ENCODE measurements at places on chromosomes 3 and 15. TPM values are rescaled to one million over a fixed set of nuclear protein-coding genes. Genes with fewer than 3 reads are reported as not detected.

- DNase-seq, result no peak
Measured at GRCh38 chr15:34335176-34336032, 2.2 kb downstream of the SLC12A6 start.

SMARCC1 gene
- 27.4 TPM for total RNA-seq

MITF gene
- total RNA-seq, result 23.3 TPM

DNA sequence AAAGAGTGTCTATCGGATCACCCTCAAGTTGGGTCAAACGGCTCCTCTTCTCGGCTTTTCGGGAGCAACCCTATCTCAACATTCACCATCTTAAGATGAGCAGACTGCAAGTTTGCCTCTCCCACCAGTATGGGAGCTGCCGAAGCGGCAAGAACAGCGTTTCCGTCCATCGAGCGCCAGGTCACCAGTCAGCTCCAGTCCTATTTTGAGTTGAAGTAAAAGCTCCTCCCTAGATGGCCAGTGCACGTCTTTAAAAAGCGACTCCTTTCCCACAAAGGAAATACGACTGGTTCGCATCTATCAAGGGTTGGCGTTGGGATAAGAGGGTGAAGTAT is 369 bp upstream of the U2SURP start:
- no peak for DNase-seq

GRCh38 chr3:110856916-110857315 is 214.7 kb upstream of the NECTIN3 start:
- no peak for DNase-seq

DNA sequence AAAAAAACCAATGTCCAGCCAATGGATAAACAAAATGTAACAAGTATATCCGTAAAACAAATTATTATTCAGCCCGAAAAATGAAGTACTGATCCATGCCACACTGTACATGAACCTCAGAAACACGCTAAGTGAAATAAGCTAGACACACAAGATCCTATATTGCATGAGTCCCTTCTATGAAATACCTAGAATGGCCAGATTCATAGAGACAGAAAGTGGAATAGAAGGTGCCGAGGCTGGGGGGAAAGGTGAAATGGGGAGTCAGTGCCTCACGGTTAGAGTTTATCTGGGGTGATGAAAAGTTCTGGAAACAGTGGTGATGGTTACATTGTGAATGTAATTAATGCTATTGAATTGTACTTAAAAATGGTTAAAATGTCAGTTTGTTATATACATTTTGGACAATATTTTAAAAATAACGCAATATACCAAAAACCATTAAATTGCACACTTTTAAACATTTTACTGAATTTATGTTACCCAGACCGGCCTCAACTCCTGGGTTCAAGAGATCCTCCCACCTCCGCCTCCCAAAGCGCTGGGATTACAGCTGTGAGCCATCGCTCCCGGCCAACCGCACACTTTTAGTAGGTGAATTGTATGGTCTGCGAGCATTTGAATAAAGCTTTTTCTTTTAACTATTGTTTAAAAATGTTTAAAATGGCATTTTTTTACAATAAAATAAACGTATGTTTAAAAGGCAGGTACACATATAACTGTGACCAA is 2.1 kb downstream of the RNF168 start:
- no peak for DNase-seq

DNA sequence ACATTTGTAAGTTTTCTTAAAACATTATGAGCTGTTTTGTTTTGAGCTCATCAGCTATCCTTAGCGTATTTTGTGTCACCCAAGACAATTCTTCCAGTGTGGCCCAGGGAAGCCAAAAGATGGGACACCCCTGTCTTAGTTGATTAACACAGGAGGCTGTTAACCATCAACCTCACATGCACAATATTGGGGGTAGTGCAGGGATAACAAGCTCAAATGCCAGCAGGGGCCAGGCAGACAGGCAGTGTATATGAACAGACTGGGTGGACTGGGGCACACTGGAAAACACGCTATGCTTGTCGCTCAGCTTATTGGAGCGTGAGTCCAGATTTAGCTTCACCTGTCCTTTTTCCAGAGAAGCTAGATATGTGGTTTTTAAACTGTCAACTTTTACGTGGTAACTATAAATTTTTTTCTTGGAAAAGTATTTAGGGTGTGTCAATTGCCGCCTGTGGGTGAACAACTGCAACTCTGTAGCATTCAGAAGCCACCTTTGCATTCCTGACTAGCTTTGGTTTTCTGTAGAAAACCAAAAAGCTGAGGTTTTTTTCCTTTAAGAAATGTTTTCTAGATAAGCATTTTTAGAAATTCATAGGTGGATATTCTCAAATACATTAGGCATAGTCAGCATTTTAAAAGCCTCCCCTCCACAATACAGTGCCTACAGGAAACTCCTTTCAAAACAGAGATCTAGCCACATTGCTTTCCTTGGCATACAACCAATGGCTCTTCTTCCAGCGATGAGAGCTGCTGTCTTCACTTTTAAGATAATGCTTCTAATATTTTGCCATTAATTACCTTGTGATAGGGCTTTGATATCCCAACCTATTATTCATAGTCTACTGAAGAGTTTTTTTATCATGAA is 14.6 kb downstream of the PSMD6 start:
- no peak for DNase-seq

GRCh38 chr3:84442533-84442932 is 516.3 kb upstream of the CADM2 start:
- DNase-seq, result no peak

DNA sequence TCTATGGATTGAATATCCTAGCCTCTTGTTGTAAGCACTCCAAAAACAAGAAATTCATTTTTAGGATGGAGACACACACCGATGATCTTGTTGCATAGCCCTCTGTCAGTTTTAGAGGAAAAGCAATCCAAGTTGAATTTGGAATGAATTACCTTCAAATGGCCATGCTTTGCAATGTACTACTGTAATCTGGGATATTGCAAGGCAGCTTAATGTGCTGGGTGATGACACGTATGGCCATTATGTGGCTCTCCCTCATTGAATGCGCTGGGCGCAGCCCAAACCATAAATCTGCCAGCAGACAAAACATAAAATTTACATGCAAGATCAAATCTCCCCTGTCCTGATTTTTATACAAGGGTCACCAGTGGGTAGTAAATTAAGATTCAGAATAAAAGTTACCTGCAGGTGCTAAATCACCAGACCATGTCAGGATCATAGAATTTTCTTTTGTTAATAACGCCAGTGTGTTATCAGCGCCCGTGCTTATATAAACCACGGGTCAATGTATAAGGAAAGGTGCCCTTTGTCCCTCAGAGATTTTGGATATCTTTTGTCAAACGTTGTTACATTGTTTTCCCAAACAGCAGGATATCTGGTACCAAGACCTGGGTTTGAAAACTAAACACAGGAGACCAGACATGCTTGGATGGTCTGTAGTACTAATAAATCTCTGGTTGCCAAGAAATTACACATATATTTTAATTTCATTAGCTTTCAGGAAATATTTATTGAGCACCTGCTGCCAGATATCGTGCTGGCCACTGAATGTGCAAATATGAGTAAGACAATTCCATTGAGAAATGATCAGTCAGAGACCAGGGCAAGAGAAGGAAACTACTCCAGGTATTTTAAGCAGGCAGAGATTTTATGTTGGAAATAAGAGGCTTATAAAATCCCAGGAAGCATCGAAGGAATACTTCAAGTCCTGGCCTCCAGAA is 237.1 kb downstream of the EBLN2 start:
- no peak for DNase-seq

DNA sequence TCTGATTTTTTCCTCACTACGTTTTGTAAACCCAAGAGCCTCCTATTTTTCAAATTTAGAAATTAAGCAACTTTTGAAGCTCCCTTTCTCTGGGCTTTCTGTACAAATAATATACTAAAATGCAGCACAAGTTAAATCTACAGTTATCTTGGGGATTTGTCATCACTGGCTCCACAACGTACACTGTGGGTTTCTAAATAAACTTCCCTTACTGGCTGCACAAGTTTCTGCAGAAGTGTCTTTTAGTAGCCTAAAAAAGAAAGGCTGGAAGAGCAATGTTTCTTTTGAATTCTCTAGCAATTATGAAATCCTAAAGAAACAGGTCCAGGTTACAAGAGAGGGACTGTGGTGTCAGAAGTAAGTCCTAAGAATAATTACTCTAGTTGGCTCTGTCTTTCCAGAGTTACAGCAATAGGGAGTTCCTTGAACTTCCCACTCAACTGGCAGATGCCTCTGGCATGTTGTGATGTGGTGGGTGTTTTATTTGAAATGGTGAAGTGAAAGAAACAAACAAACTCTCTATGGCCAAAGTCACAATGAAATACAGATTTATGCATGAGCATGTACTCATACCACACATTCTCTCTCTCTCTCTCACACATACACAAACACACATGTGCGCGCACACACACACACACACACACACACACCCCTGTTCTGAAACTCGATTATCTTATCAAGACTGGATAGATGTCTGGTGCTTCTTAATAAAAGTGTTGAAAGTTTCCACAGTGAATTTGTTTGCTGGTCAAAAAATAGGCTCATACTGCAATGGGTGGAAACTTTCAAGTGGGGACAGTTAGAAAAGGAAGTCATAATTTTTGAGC is 198.2 kb downstream of the SSR3 start:
- DNase-seq, result no peak

DNA sequence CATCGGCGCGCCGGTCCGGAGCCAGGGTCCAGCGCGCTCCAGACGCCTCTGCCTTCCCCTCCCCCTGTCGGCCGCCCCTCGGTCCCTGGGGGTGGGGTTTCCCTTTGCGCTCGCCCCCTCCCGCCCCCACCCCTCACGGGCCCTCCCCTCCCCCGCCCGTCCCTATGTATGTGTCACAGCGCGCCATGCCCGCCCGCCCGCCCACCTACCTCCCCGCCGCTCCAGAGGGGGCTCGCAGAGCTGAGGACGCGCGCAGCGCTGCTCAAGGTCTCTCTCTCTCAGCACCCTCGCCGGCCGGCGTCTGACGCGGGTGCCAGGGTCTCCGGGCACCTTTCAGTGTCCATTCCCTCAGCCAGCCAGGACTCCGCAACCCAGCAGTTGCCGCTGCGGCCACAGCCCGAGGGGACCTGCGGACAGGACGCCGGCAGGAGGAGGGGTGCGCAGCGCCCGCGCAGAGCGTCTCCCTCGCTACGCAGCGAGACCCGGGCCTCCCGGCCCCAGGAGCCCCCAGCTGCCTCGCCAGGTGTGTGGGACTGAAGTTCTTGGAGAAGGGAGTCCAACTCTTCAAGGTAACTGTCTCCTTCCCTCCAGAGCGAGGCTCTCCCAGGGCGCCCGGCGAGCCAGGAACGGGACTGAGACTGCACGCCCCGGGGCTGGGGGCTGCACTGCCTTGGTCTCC is at the start of gene ACAN:
Gene ACAN, plus strand, starts transcription at position 196 of the 679 bp plus-strand sequence. CDS start 32,771 bp downstream, outside the sequence.
- no peak for DNase-seq

DNA sequence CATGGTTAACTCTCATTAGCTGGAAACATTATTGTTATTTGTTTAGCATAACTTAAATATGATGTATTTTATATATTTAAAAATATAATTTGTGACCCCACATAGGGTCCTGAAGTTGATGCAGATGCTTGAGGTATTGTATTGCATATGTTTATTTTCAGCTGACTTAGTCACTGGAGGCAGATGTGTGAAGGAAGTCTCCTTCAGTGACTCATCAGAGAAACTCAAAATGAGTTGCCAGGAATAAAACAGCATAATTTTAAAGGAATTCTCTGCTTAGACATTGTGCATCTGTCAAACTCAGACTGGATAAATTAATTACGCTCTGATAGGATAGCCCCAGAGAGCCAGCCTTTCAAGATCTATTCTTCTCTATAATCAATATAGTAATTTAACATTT is 7.9 kb upstream of the OR4F6 start:
- no peak for DNase-seq

MRAS gene
- 39.0 TPM for total RNA-seq

CHRNA7 gene
- 2.3 TPM for total RNA-seq

DNA sequence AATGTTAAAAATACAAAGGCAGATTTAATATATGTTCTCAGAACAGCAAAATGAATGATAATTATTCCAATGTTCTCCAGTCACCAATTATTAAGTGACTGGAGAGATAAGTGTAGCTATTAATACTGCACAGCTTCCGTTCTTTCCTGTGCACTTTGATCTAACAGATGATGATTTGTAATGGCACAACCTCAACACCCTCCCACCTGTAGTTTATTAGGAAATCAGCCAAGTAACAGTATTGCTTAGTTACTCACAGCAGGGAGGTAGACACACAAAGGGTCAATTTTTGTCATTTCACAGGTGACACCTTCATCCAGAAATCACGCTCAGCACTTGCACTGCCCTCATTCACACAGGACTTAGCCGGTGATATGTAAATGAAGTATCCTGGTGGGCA is 688.1 kb downstream of the EPHA3 start:
- no peak for DNase-seq

- DNase-seq, result no peak
Measured at GRCh38 chr15:71301958-71302621, 186.8 kb downstream of the THSD4 start.

DNA sequence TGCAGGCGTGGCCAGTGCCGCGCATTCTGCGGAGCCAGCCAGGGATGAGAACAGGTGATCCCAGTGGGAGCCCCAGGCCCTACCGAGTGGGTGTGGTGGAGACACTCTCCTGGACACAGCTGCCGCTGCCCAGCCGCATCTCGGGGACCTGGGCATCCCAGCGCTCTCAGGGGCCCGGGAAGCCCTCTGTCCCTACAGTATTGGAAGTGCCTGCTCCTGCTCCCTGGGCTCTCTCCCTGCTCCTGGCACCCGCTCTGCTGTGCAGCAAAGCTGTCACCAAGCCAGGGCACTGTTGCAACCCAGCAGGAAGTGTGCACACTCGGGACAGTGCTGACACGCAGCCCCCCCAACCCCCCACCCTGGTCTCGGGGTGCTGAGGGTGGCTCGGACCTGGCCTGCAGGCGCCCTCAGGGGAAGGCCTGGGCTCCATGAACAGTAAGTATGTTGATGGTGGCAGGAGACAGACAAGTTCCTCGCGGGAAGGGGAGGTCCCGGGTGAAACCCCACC is 1177.4 kb upstream of the GBE1 start:
- no peak for DNase-seq

DNA sequence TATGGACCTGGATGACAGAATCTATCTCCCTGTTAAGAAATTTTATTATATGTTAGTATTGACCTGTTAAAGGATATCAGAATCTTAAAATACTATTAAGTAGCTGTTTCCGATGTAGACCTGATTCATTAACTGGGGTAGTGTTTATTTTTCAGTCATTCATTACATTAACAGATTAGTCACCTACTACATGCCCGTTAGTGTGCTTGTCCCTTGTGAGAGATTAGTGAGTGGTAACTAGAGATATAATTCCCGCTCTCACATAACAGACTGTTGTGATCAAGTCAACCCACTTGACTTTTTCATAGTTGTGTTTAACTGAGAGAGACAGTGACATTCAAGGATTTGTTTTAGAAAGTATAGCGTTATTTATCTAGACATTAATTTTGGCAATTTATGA is 166.8 kb downstream of the TCF12 start:
- no peak for DNase-seq

- peak; percentile 33 for DNase-seq
Measured at GRCh38 chr15:50051811-50052419, 67.1 kb downstream of the ATP8B4 start.

PLIN1 gene
- total RNA-seq, result 2,292 TPM
